ENCODE measurements at places on chromosomes 13 and 19. TPM values are rescaled to one million over a fixed set of nuclear protein-coding genes. Genes with fewer than 3 reads are reported as not detected.

The NPAS1 gene
- polyA plus RNA-seq: 3.9 TPM

- H3K4me3 ChIP-seq: no peak overlapping the region
- peaks cover 29% of the 10 kb centered on the region for H3K36me3 ChIP-seq
- no peaks in the 10 kb centered on the region for H3K27me3 ChIP-seq
- H3K4me1 ChIP-seq: no peaks in the 10 kb centered on the region
- no peak for DNase-seq
These were observed 19.4 kb downstream of the BRCA2 start for GRCh38 chr13:32334671-32335070.

DNA sequence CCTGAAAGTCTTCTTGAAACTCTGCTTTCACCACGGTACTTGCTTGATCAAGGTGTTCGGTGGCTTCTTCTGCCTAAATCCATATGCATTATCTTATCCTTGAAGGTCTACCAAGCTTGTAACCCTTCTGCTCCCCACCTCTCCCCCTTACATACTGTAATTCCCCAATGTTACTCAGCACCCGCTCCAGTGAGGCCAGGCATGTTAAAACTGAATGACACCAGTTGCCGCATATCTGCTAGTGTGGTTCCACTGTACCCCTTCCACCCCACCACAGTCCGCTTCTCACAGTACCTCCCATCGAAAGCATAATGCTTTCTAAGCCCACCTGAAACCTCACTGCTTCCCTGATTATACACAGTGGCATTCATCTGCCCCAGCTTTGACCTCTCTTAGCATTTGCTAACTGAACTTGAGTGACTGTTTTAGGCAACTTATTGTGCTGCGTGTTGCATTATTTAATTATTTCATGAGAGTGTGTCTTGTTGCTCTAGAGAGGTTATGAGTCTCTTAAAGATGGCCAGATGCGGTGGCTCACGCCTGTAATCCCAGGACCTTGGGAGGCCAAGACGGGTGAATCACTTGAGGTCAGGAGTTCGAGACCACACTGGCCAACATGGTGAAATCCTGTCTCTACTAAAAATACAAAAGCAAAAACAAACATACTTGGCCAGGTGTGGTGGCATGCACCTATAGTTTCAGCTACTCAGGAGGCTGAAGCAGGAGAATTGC, 87.6 kb upstream of the MBNL2 start:
- no peaks in the 10 kb centered on the region for H3K27me3 ChIP-seq
- no peak overlapping the region for H3K27ac ChIP-seq
- no peak for DNase-seq

GRCh38 chr19:2636897-2637683, 65.4 kb downstream of the GNG7 start:
- H3K27me3 ChIP-seq: no peaks in the 10 kb centered on the region
- no peak overlapping the region for H3K27ac ChIP-seq
- no peak overlapping the region for H3K4me3 ChIP-seq
- peak; percentile 94 for DNase-seq
- peaks cover 57% of the 10 kb centered on the region for H3K4me1 ChIP-seq
